H9 (cell line): ENCODE measurements at places on chromosomes 6 and 20.

DNA sequence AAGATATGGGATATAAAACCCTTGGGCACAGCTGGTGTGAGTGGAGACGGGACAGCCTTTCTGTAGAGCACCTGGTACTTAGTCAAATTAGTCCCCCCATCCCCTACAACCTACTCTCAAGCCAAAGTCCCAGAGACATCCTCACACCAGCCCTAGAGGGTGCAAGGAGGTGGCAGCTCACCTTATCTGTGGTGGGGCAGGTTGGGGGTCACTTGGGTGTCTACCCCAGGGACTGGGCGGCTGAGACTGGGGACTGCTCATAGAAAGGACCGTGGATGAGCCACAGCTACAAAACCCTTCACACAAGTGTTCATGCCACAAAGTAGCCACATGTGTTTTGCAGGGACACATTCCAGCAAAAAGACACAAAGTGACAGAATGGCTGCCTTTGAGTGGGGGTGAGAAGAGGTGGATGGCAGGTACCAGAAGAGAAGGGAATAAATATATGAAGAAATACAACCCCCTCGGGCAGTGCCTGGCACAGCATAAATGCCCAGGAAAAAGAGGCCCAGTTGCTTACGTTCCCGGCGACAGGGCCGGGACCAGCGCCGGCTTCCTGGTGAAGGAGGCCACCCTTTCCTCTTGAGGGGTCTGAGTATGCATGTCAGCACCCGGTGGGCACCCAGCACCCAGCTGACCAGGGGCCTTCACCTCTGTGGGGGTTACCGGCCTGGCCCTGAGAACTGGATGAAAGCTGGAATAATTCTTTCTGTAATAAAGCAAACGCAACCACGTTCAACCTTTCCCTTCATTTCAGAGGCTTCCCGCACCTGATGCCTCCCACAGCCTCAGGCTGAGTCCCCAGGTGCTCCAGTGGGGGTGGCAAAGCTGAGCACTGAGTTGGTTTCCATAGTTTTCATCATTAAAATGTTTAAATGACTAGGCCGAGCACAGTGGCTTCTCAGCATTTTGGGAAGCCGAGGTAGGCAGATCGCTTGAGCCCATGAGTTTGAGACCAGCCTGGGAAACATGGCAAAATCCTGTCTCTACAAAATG is 14.4 kb upstream of the CEBPB start:
- no peak for DNase-seq

DNA sequence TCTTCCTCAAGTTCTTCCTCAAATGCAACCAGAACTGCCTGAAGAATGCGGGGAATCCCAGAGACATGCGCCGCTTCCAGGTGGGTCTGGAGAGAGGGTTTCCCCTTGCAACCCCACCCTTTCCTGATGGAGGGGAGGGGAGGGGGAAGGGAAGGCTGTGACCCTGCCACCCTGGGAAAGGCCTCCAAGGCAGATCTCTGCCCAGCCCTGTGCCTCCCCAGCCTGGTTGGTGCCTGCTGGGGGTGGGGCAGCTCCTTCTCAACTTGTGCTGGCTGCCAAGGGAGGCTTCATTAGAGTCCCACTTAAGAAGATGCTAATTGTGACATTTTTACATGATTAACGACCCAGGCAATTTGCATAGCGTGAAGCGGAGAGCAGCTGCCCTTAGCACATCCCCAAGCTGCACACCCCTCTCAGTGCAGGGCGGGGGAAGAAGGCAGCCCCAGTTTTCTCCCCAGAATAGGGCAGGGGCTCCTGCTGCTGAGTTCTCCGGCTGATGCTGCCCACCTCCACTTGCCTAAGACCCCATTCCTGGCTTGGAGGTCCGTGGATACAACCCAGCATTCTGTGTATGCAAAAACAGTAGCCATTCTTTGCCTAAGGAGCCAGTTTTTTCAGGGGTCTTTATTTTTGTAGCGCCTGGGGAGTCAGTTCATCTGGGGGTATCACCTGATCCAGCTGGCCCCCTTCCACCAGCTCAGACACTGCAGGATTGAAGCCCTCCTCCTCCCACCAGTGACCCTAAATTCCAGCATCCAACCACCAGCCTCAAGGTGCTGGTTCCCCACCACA is 51.7 kb downstream of the CPXM1 start:
- DNase-seq = peak; percentile 78

GRCh38 chr20:36447101-36447500 is 94.2 kb upstream of the MYL9 start:
- no peak for DNase-seq

GRCh38 chr20:60667641-60668040 is 584.4 kb upstream of the CDH4 start:
- no peak for DNase-seq

- DNase-seq = no peak
These were observed 21.0 kb upstream of the PDE7B start for GRCh38 chr6:135830452-135830881.

- DNase-seq = no peak
These were observed 156.8 kb upstream of the KCNQ5 start for GRCh38 chr6:72464791-72465691.

- no peak for DNase-seq
These were observed 31.6 kb downstream of the RANBP9 start for GRCh38 chr6:13679996-13680395.

DNA sequence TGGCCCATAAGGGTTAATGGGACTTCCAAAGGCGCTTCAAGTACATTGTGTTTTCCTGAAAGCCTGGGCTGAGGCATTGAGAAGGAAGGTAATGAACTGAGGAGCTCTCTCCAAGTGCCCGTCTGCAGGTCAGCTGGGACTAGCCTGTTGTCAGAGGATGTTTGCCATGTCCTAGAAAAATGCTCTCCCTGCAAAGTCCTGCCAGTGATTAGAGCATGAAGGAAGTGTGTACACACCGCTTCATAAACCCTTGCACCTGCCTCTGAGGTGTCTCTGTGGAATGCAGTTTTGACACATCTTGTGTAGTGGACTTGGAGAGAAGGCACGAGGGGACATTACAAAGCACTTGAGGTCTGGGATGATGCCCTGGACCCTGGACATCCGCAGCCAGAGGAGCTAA is 506.7 kb downstream of the KIF16B start:
- DNase-seq = no peak

GRCh38 chr6:36997811-36998722 is 7.4 kb upstream of the FGD2 start:
- DNase-seq = no peak

- no peak for DNase-seq
These were observed 22.9 kb upstream of the NOL4L start for GRCh38 chr20:32607727-32608663.

GRCh38 chr20:13229538-13229937 is 8.5 kb downstream of the ISM1 start:
- no peak for DNase-seq

GRCh38 chr6:154017786-154018185 is 21.3 kb upstream of the OPRM1 start:
- DNase-seq = no peak

DNA sequence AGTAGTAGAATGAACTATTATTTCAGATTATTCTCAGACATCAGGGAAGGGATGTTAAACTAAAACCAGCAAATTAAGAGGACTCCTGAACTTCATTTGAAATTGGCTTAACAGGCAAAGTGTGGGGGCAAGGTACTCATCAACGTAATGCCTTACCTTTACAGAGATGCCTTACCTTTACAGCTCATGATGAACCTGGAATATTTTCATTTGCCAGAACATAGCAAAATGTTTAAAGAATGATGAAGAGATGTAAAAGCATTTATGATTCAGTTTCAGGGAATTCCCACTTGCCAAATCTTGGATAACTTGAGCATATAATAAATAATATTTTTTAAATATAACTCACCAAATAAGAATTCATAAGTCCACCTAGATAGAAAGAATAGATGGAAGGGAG is 207.5 kb downstream of the TINAG start:
- no peak for DNase-seq

DNA sequence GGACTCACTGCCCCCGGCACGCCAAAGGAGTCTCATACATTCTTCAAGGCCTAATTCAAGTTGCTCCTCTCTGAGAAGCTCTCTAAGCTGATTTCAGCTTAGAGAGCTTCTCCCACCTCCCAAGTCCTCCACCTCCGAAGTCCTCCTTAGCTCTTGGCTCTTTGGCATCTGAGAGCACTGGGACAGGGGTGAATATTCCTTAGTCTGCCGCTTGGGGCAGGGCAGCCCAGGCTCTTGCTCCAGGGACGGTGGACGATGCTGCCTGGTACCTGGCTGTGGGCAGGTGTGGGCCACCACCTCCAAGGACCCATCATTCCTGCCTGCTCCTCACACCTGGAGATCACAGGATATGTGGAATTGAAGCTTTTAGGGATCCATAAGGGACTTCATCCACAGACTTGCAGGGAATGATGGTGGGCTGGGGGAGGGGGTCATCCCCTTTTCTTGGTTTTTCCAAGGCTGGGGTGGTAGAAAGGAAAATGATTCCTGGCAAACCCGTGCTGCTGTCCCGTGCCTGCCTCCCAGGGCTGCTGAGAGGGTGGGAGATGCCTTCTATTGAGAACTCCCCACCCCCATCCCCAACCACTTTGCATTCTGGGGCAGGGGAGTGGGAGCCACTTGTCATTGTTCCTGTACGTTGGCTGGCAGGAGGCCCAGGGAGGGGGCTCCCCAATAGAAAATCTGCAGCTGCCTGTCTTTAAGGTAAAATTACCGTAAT is 57.4 kb downstream of the ARHGAP40 start:
- DNase-seq = peak; percentile 87

GRCh38 chr20:54134445-54135220 is 39.2 kb downstream of the CYP24A1 start:
- no peak for DNase-seq

DNA sequence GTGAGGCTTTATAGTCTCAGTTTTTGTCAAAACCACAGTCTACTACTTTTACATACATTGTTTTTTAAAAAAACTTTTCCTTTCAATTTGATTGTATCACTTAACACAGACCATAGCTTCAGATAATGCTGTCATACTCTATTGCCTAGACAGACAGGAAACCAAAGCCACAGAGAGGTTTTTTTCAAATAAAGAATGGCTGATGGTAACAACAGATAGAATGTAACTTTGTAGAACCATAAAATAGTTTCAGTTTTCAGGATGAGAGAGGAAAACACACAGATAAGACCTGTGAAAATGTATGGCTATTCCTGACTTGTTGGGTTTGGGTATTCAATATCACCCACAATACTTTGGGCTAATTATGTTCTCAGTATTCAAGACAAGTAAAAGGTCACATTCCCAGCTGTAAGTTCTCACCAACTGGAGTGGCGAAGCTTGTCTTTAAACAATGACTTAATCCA is 94.0 kb downstream of the ADGRG6 start:
- DNase-seq = no peak

- no peak for DNase-seq
These were observed 9.3 kb upstream of the RPS6KA2 start for GRCh38 chr6:166636191-166636933.

- DNase-seq = no peak
These were observed 39.5 kb upstream of the THBS2 start for GRCh38 chr6:169293196-169293595.

DNA sequence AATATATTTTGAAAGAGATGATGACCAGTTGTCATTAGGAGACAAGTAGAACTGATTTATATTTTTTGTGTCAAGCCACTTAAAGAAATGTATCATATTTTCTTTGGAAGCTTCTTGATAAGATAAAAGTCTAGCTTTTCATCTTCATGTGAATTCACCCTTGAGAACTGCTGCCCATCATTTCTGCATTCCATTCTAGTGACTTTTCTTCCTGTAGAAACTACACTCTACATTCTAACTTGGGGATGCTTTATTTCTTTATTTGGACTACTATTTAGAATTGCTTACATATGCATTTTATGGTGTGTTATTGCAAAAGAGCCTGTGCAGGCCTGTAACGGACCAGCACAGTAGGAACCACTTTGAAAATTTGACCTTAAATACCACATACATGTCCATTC is 335.0 kb upstream of the KCNQ5 start:
- no peak for DNase-seq

- no peak for DNase-seq
These were observed 220.0 kb downstream of the ANKRD60 start for GRCh38 chr20:58008413-58008812.

DNA sequence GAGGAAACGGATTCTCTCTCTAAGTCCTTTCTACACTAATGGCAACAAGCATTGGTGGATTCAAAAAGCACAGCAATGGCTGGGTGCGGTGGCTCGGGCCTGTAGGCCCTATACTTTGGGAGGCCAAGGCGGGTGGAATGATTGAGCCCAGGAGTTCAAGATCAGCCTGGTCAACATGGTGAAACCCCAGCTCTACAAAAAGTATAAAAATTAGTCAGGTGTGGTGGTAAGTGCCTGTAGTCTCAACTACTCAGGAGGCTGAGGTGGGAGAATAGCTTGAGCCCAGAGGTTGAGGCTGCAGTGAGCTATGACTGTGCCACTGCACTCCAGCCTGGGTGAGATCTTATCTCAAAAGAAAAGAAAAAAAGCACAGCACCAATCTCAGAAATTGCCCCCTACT is 19.3 kb downstream of the PAQR8 start:
- DNase-seq = no peak

DNA sequence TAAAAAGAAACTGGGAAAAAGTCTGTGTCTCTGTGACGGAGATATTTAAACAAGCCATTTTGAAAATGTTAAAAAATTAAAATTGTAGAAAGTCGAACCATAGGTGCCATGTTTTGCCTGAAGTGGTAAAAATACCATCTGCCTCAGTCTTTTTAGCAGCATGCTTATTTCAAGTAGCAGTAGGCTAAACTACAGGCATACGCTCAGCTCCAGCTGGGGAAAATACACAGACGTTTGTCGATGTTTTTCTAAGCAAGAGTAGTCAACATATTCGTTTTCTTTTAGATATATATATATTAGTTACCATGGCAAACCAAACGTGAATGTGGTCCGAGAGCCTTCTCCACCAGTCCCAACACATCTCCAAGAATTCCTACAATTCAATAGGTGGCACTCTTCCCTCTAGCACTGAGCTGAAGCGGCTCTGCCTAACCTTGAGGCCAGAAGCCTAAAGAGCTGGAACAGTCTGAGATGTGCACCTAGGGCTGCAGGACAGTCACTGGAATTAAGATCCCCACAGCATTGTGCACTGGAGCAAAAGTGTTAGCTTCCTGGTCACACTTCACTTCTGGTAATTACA is 70.2 kb upstream of the BEND3 start:
- DNase-seq = peak; percentile 49

- DNase-seq = no peak
These were observed 47.1 kb upstream of the TBC1D7 start for GRCh38 chr6:13375360-13375878.

- DNase-seq = no peak
These were observed 450.1 kb downstream of the GJA1 start for GRCh38 chr6:121885399-121886152.

- no peak for DNase-seq
These were observed 234.1 kb downstream of the SOX4 start for GRCh38 chr6:21827425-21828202.

DNA sequence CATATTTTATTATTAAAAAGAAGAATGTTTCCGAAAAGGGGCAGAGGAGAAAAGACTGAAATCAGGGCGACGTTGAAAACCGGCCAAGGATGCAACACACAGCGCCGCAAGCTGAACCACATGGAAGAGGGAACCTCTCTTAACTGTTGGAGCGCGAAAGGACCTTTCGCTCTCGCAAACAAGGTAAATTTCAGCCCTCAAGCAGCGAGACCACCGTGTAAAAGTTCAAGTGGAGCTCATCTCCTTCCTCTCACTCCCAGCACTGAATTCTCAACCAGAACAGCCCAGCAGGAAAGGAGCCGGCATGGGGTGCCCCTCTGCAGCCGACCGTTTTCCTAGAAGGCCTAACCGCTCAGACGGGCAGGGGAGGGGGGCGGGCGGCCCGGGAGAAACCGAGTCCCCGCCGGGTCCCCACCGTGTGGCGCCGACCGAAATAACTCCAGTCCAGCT is 621 bp downstream of the GPR63 start:
- no peak for DNase-seq
